ENCODE measurements at places on chromosomes 4 and X. TPM values are rescaled to one million over a fixed set of nuclear protein-coding genes. Genes with fewer than 3 reads are reported as not detected.

GRCh38 chr4:26719954-26720552 lies 136.2 kb downstream of the TBC1D19 start:
- no peak for DNase-seq

GRCh38 chr4:82710197-82710929 lies 88.2 kb downstream of the SCD5 start:
- DNase-seq, result no peak

SLC25A43 gene
- 8.0 TPM for total RNA-seq

DNA sequence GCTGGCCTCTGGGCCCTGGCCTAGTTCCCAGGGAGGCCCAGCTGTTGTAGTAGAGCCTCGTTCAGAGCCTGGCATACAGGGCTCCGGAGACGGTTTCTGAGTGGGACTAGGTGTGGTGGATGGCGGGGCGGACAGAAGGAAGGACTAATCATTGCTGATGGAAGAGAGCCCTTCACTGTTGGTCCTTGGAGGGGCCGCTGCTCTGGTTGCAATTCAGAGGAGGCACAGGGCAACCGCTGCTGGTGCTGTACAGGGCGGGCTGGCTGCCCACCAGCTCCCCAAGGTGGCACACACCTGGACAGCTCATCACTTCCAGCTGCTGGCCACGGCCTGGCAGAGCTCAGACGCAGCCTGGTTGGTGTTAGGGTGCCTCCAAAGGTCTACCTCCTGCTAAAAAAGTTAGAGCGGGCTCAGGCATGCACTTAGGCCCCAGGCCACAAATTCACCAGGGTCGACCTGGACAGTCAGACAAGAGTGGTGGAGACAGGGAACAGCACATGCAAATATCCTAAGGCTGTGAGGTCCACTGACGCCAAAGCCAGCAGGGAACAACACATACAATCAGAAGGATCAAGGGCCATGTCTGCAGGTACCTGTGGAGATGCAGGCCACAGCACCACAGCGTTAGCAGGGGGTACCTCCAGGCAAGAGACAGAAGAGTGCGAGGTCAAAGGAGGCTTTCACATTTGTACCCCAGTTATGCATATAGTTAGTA lies 7.5 kb upstream of the RNF4 start:
- no peak for DNase-seq

- DNase-seq, result no peak
These were observed 2466.9 kb downstream of the PCDH7 start for GRCh38 chr4:33187035-33187434.

GRCh38 chr4:170868170-170868569 lies 778.4 kb upstream of the AADAT start:
- no peak for DNase-seq

FAM50A gene
- 70.5 TPM for total RNA-seq

DNA sequence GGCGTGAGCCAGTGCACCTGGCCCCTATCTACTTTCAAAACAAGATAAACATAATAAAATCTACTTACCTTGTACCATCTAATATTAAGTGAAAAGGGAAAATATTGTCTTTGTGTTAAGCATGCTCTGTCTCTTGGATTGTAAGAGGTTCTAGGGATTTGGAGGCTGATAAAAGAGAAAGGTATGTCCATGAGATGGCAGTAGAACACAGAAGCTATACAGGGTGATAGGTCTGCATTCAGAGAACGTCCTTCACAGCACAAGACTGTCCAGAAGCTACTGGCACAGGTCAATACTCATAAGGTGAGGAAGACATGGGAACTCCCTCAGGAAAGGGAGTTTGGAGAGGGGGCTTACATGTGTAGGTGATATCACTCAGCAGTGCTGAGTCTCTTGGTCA lies 135.5 kb downstream of the TMEM47 start:
- DNase-seq, result no peak

DNA sequence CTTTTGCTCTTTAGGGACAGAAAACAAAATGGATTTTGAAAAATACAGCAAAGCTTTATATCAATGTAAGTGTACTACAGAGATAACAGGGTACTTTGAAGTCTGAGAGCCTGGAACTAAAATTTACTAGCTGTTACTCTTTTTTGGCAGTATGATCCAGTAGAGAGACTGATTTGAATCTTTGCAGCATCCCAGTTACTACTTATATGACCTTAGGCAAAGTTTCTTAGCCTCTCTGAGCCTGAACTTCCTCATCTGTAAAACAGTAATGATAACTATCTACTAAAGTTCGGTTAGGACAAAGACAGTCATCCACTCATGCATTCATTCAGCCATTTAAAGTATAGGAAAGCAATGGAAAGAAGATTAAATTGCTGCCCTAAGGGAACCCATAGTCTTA lies 10.1 kb downstream of the BRWD3 start:
- no peak for DNase-seq

CHRNA9 gene
- total RNA-seq, result not detected

DYNLT3 gene
- 12.7 TPM for total RNA-seq

GRCh38 chrX:130028196-130028595 lies 45.8 kb downstream of the BCORL1 start:
- DNase-seq, result peak; percentile 56

DNA sequence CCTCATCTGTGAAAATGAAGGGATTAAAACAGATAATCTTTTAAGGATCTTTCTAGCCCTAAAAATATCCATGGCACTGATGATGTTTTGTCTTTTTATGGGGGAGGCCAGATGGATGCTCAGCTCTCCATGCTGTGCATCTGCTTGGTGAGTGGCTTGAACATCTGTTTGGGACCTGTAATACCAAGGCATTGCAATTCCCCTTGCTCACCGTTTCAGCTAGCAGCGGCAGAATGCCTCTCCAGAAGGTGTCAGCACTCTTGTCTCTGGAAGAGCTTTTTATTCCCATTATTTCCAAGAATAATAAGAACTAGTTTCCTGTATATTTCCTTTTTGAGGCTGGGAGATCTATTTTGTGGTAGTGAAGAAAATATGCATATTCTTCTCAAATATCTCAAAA lies 151.9 kb upstream of the ANK2 start:
- no peak for DNase-seq

GRCh38 chr4:88613417-88613875 lies 21.2 kb downstream of the HERC3 start:
- DNase-seq, result peak; percentile 62

All from activated CD8-positive, alpha-beta memory T cell treated with anti-CD3 and anti-CD28 coated beads, Interleukin-2, amount 10 ng/mL, durations not matched to agents 7 days and 5 days (primary cell).